ENCODE measurements at places on chromosomes 3 and 15.

DNA sequence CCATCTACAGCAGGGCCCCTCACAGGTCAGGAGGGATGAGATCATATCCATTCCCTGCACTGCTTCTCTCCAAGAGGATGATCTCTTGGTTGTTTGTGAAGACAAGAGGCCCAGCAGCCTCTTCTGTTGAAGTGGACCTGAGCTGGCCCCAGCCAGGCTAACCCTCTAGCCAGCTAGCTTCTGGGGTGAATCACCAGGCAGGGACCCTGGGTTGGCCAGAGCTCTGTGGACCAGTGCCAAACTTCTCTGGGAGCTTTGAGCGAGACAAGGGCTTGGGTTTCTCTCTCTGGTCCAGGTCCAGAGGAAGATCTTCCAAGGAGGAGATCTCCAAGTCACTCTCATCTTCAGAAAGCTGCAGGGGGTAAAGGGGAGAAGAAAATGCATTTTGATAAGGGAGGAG lies 52.7 kb downstream of the CLDN18 start:
- no peak for DNase-seq
- no peak overlapping the region for H3K27ac ChIP-seq
- peaks cover 27% of the 10 kb centered on the region for H3K4me1 ChIP-seq
- no peaks in the 10 kb centered on the region for H3K36me3 ChIP-seq
- no peak overlapping the region for H3K4me3 ChIP-seq
- peaks cover 9% of the 10 kb centered on the region for H3K27me3 ChIP-seq

DNA sequence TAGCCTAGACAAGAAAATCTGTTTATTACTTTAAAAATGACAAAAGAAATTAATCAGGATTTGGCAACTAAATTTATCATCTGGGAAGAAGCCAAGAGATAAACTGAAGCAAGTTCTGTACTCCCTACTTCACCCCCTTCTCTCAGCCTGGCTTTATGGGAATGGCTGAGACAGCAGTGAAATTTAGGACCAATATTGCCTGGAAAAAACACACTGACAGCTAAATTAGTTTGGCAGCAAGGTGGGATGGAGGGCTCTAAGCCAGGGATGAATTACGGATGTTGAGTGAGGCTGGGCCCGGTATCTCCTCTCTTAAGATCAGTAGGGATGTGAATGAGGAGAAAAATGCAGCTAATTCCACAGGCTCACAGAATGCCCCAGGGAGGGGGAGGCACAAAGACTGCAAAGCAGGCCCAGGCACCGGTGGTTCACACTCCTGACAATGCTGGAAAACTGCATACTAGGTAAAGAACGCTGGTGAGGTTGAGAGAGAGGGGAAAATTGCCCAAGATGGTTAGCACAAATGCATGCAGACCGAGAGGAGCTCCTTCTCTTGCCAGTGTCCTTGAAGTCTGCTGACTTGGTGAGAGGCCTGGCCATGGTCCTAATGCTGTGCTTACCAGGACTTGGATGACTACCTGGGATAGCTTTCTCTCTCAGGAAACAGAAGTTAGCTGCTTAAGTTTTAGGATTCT lies 89.0 kb downstream of the WDR76 start:
- no peak overlapping the region for H3K27ac ChIP-seq
- no peak for DNase-seq
- H3K4me3 ChIP-seq = no peak overlapping the region
- H3K27me3 ChIP-seq = peaks cover 5% of the 10 kb centered on the region

DNA sequence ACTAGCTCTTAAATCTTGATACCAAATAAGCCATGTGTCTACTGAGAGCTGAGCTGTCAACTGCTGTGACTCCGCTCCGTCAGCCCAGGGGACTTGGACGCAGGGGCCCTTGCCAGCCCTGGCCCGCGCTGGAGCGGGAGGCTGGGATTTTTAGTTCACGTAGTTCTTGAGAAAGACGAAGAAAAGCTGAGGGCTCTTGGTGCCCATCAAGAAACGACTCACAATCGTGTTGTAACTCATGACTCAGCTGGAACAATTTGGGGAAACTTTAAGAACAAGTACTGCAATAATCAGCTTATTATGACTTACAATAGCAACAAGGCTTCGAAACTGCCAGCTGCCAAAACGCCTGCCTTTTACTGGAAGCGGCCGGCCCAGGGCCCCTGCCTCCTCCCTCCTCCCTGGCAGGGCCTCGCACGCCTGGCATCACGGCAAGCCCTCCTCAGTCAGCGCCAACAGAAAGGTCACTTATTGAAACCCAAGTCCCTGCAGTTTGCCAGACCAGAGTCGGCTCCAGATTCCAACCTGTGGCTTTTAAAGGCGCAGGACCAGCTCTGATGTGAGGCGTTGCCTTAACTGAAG lies 60.3 kb downstream of the RGMA start:
- peak overlapping the region; percentile 46 for H3K27ac ChIP-seq
- H3K4me3 ChIP-seq = no peak overlapping the region
- H3K36me3 ChIP-seq = peaks cover 24% of the 10 kb centered on the region
- no peaks in the 10 kb centered on the region for H3K27me3 ChIP-seq
- DNase-seq = no peak

GRCh38 chr3:158167737-158168557 lies 58.1 kb downstream of the RSRC1 start:
- no peaks in the 10 kb centered on the region for H3K27me3 ChIP-seq
- no peak for DNase-seq
- H3K27ac ChIP-seq = no peak overlapping the region
- peaks cover 21% of the 10 kb centered on the region for H3K4me1 ChIP-seq
- H3K36me3 ChIP-seq = peaks cover 30% of the 10 kb centered on the region
- no peak overlapping the region for H3K4me3 ChIP-seq
